Ecto neural progenitor cell (in vitro differentiated cells): ENCODE measurements at places on chromosomes 4 and X.

GRCh38 chr4:182289809-182290208 is 46.6 kb downstream of the TENM3 start:
- no peak for DNase-seq

DNA sequence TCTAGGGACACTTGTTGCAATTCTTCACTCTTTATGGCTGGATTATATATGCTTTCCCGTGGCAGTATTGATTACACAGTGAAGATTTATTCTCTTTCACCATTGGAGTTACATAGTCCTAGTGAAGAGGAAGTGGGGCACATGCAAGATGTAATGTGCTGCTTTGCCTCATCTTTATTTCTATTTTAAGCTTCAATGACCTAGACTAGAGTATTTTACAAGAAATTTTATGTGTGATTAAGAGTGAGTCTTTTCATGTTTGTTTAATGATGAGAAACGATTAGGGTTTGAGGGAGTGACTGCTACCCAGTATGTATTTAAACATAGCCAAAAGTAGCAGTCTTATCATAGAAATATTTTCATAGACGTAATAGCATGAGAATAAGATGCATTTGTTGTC is 30.8 kb downstream of the DIAPH2 start:
- no peak for DNase-seq

DNA sequence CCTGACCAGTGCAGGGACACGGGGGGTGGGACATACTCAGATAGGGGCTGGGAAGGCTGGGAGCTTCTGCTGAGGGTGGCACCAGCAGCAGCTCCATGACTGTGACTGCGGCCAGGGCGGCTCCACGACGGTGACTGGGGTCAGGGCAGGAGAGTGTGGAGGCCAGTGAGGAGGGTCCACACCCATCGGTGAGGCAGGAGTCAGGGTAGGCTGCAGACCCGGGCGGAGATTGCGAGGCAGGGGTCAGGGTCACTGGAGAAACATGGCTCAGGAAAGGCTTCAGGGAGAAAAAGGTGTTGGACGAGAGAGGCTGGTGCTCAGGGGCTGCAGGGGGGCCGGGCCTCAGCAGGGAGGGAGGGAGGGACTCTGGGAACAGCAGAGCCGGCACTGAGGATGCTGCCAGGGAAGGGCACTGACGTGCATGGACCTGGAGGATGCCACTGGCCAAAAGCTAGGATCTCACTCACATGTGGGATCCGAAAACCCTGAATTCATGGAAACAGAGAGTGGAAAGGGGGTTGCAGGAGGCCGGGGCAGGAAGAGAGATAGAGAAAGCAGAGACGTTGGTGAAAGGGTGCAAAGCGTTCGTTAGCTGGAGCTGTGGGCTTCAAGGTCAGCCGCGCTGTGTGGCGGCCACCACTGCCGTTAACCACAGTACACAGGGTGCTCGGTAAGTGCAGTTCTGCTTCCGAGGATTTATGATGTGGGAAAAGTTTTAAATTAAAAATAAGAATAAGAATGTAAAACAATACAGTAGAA is 22.0 kb downstream of the ATP5ME start:
- no peak for DNase-seq

DNA sequence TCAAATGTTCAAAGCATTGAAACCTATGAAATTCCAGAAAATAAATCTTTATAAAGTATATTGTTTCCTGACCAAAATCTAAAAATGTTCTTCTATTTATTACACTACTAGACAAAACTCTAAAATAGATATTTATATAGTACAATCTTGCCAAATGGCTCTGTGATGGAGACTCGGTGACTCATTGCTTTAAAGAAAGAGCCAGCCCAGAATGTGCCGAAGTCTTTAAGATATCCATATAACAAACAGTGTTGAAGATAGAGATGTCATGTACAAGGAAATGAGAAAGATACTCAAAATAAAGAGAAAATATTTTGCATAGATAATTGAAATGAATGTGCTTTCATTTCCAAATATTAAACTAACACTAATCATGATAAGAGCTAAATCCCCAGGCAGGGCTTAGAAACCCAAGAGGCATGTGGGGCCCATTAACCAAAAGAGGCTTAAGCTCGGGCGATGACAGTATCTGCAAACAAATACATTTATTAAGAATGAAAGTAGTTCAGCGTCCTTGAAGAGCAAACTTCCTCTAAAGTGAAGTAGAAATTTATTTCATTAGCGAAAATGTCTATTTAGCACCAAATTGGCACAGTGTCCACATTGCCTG is 102.1 kb upstream of the FAM9B start:
- no peak for DNase-seq

- DNase-seq: no peak
These were observed 627.1 kb upstream of the AADAT start for GRCh38 chr4:170716868-170717267.

DNA sequence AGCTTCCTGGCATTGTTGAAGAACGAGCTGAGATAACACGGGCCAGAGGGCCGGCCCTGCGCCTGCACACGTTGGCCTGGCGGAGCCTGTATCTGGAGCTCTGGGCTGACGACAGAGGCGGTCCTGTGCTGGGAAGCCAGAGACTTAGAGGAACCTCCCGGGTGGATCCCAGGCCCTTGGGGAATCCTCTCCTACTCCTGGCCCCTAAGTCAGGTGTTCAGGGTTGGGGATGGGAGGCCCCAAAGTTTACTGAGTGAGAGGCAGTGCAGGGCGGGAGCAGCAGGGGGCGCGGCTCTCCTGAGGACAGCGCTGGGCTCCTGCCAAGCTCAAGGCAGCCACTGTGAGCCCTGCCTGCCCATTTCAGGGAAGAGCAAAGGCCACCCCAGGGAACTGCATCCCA is 2.5 kb upstream of the HTRA3 start:
- DNase-seq: peak; percentile 74

DNA sequence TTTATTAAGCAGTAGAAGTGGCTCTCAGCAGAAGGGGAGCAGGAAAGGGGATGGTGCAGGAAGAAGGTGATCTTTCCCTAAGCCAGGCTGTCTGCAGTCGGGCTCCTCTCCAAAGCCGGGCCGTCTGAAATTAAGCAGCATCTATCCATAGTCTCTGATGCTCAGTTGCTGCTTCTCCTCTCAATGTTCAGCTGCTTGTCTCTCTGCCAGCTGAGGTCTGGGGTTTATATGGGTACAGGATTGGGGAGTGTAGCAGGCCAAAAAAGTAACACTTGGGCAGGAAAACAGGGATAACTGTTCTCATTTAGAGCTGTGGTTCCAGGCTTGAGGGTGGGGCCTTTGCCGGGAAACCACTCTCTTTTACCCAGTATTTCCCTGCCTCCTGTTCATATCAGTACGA is 39.2 kb upstream of the CCKAR start:
- DNase-seq: no peak

- no peak for DNase-seq
These were observed 104.6 kb downstream of the SLC10A6 start for GRCh38 chr4:86744570-86744969.

- DNase-seq: no peak
These were observed 599 bp upstream of the IL2RG start for GRCh38 chrX:71111921-71112431.

DNA sequence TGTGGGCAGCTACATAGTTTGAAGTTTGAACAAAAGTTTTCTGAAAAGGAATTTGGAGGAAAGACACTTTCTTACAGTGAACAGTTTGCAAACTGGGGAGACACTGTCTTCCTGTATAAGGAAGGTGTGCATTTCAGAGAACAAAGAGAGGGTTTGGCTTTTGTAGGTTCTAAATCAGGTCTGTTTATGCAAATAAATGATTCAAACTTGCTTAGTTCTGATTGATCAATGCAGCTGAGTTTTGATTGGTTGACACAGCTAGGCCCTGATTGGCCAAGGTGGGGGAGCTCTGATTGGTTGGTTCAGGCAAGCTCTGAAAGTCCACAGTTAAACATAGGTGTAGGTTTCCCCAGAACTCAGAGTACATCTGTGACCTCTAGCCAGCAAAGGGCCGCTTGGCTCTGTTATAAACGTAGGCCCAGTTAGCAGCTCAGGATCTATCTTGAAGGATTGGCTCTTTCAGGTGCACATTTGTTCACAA is 63.0 kb upstream of the ENPP6 start:
- DNase-seq: no peak

DNA sequence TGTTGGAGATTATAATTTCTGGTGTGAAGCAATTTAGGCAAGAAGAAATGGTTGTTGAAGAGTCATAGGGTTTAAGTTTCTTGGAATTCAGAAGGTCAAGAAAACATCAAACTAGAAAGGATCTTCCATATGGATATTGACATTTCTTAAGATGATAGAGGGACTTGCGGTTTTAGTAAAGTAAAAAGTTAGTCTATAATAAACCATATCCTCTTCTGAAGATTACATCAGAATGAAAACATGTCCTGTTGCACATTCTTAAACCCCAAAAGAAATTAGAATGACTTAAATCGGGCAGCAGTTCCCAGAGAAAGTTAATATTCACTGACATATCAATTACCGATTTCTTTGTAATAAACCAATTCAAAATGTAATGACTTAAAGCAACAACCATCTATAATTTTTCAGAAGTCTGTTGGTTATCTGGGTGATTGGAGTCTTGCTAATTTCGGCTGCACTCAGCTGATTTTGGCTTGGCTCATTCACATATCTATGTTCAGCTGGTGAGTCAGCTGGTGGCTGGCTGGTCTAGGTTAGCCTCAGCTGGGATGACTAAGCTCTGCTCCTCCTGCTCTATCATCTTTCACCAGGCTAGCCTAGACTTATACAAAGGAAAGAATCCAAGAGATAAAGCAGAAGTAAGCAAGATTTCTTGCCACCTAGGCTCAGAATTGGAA is 24.4 kb upstream of the DYNLT3 start:
- no peak for DNase-seq

GRCh38 chr4:27101126-27101525 is 240.5 kb downstream of the STIM2 start:
- no peak for DNase-seq

- DNase-seq: no peak
These were observed 94.6 kb downstream of the STIM2 start for GRCh38 chr4:26955241-26955640.

- no peak for DNase-seq
These were observed 280.0 kb downstream of the ANKRD50 start for GRCh38 chr4:124432500-124432899.

DNA sequence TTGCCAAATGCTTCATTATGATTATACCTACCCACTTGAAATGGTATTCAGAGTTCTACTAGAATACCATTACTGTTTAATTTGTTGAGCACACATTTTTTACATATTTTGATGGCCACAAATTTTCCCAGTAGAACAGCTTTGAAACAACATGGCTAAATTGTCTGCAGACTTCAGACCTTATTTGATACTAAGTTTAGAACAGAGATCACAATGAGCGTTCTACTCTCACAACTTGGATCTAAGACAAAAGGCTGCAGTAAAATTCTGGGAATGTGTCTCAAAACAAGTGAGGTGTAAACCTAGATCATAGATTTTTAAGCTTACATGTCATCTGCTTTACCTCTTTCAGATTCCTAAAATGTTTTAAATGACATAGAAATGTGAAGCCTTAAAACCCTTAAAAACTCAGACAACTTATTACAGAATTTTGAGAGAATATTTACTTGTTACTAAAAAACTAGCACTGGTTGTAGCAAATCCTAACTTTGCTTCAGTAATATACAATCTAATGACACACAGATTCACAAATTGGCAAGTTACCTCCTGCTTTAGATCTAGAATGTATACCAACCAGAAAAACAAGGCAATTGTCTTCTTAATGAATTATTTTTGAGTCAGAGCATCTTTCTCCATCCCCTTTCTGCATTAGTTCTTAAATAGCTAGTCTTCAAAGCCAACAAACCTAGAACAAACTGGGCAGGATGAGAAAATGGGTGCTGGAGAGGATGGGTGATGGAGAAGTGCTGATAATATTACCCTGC is 243.3 kb downstream of the SLC7A11 start:
- DNase-seq: no peak

DNA sequence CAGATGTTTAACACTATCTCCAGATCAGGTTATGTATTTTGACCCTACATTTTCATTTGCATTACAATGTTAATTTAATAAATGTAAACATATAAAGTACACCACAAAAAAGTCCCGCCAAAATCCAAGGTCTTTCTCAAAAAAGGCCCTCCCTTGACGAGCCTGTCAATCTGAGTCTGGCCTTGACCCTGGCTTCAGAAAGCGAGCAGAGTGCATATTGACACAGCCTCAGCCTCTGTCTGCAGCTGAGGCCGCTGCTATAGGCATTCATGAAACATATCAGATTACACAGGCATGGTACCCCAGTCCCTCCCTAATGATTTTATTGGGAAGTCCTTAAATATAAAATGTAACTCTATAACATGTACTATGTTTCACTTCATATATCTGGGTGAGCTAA is 6.2 kb downstream of the MBNL3 start:
- no peak for DNase-seq

- no peak for DNase-seq
These were observed 136.4 kb downstream of the CPE start for GRCh38 chr4:165515201-165515600.

DNA sequence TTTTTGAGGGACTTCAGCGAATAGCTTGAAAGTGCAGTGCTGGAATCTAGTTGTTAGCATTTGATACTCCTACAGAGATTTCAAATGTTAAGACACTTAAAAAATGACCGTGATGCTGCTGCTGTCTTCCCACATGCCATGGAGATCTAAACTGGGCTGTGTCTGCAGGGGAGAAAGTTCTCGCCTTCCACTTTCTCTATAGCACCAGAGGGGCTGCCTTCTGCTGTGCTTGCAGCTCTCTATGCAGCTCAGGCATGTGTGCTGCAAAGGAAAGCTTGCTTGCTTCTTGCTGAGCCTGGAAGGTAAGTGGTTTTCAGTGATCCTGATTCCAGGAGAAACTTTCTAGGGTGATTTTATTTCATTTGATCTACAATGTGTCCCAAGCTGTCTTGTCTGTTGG is 137.8 kb downstream of the SOWAHB start:
- no peak for DNase-seq

GRCh38 chr4:95186666-95187065 is 362.1 kb downstream of the UNC5C start:
- no peak for DNase-seq

- DNase-seq: no peak
These were observed 378.3 kb upstream of the NDST4 start for GRCh38 chr4:115491686-115492085.

DNA sequence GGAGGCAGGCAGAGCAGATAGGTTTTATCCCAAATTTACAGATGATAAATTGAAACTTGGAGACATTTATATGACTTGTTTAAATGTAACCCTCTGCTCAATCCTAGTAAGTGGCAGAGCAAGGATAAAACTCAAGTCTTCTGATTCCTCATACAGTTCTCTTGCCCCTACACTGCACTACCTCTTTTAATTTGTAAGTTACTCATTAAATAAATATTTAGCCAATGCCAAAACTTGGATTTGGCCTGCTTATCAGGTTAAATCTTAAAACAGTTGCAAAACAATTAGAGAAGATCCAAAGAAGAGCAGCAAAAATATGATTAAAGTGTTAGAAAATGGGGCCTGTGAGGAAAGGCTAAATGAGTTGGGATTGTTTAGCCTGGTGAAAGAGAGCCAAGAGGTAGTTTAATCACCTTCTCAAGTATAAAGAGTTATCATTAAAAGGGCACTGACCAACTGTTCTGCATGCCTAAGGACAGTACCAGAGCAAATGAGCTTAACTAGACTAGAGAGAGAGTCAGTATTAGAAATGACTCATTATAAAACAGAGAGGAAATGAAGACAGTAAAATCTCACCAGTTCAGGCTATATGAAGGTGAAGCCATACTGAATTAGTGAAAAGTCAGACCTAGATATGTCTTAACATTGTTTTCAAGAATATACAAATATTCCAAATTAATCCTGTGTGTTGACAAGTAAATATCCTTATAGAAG is 146.3 kb downstream of the GRIA3 start:
- DNase-seq: no peak

- no peak for DNase-seq
These were observed 334.9 kb downstream of the HNRNPD start for GRCh38 chr4:82038936-82039335.
